ENCODE measurements at places on chromosomes 2 and 18. TPM values are rescaled to one million over a fixed set of nuclear protein-coding genes. Genes with fewer than 3 reads are reported as not detected.

DSC3 gene
- 3.0 TPM for total RNA-seq

ME2 gene
- 73.6 TPM for total RNA-seq

GPR35 gene
- 3.4 TPM for total RNA-seq

DNA sequence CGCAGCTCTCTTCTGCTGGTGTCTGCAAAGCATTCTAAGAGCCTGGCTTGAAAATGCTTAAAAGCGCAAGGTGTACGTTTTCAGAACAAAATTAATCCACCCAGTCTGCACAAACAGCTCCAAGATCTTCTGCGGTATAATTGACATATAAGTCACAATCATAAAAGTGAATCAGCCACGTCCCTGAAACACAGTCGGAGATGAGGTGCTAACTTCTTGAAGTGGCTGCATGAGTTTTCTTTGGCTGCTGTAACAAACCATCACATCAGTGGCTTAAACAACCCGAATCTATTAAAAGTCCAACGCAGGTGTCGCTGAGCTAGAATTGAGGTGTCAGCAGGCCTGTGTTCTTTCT lies 32.6 kb downstream of the ARL4C start:
- no peak overlapping the region for H3K4me3 ChIP-seq
- no peak overlapping the region for H3K27ac ChIP-seq
- no peaks in the 10 kb centered on the region for H3K36me3 ChIP-seq
- no peaks in the 10 kb centered on the region for H3K27me3 ChIP-seq
- no peaks in the 10 kb centered on the region for H3K4me1 ChIP-seq

DNA sequence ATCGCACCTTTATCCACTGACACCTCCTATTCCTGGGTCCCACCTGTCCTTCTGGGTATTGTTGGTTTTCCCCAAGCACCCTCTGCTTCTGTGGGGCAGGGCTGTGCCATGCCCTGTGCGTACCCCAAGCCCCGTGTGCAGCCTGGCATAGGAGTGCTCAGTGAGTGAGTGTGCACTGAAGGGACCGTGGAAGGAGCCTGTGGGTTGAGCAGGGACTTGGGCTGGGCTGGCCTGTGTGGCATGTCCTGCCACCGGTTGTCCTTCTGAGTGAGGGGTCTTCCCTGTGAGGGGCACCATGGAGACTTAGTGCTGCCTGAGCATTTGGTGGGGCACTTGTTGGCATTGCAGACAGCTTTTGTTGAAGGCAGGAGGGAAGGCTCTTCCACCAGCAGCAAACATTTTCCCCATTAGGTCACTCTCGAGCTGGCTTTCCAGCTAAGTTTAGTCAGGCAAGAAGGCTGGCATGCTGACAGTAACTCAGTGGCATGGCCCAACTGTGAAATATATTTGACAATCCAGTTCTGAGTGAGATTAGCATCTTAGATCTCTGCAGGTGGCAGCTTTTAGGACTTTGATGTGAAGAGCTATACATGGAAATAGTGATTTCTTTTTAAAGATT lies 64.7 kb downstream of the LPIN1 start:
- H3K4me1 ChIP-seq: peaks cover 4% of the 10 kb centered on the region
- no peak overlapping the region for H3K4me3 ChIP-seq
- DNase-seq: no peak
- H3K27ac ChIP-seq: peak overlapping the region; percentile 15

DNA sequence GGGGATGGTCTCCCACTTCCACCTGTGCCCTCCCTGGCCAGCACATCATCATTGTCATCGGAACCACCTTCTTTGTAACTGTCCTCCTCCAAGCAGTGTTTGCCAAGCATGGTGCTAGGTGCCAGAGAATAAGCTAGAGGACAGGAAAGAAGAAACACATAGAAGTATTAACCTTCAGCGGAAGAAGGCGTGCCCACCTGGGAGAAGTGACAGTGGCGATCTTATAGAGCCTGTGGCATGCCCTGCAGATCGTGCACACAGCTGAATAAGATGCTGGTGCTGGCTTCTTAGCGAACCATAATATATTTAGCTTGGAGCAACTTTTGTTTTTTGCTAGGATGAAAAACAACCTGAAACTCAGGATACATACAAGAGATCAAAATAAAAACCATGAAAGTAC lies 148.0 kb downstream of the FAM210A start:
- no peak overlapping the region for H3K4me3 ChIP-seq
- DNase-seq: no peak
- peaks cover 9% of the 10 kb centered on the region for H3K4me1 ChIP-seq
- H3K27me3 ChIP-seq: no peaks in the 10 kb centered on the region

DNA sequence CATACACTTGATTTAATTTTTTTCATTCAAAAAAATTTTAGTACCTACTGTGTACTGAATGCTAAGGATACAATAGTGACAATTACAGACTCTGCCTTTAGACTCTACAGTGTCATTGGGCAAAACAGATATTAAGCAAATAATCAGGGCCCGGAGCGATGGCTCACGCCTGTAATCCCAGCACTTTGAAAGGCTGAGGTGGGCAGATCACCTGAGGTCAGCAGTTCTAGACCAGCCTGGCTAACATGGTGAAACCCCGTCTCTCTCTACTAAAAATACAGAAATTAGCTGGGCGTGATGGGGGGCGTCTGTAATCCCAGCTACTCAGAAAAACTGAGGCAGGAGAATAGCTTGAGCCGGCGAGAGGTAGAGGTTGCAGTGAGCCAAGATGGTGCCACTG lies 1.4 kb downstream of the UBXN2A start:
- H3K4me3 ChIP-seq: peak overlapping the region; percentile 94
- peaks cover 8% of the 10 kb centered on the region for H3K4me1 ChIP-seq
- no peak overlapping the region for H3K27ac ChIP-seq
- no peak for DNase-seq

GRCh38 chr2:28986429-28986828 lies 5.3 kb downstream of the TOGARAM2 start:
- no peaks in the 10 kb centered on the region for H3K4me1 ChIP-seq
- no peaks in the 10 kb centered on the region for H3K27me3 ChIP-seq
- DNase-seq: no peak

DNA sequence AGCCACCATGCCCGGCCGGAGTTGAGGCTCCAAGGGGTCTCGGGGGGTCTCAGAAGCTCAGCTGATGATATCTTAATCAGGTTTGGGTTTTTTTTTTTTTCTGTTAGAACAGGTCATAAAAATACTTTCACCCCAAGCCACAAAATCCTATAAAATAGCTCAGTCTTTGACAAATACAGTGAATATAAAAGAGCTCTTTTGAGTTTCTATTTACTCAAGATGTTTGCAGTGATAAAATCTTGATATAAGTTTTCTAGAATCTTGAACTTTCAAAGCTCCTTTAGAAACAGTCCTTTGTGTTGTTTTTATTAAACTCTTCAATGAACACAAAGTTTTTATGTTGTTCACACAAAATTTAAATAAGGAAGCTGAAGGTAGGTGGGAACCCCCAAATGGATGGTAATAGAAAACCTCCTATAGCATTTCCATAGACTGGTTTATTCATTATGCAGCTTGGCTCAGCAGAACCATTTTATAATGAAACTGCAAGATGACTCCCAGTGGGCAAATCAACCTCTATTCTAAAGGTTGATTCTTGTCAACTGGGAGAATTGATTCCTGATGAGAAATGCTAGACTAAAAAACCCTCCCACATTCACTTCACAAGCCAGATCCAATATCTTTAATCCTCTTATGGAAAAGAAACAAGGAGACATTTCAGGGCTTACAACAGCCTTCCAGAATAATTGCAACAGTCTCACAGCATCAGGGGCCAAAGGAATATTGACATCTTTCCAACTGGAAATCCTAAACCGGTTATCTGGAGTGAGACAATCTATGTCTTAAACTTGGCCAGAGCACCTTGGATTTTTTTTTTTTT lies 13.6 kb upstream of the NARS1 start:
- H3K27me3 ChIP-seq: no peaks in the 10 kb centered on the region
- DNase-seq: no peak
- H3K36me3 ChIP-seq: no peaks in the 10 kb centered on the region
- H3K4me3 ChIP-seq: no peak overlapping the region
- H3K4me1 ChIP-seq: peaks cover 9% of the 10 kb centered on the region

- H3K4me3 ChIP-seq: no peak overlapping the region
- no peak overlapping the region for H3K27ac ChIP-seq
- H3K36me3 ChIP-seq: no peaks in the 10 kb centered on the region
- DNase-seq: no peak
Measured at GRCh38 chr2:186559370-186559769, 30.5 kb upstream of the ITGAV start.

DNA sequence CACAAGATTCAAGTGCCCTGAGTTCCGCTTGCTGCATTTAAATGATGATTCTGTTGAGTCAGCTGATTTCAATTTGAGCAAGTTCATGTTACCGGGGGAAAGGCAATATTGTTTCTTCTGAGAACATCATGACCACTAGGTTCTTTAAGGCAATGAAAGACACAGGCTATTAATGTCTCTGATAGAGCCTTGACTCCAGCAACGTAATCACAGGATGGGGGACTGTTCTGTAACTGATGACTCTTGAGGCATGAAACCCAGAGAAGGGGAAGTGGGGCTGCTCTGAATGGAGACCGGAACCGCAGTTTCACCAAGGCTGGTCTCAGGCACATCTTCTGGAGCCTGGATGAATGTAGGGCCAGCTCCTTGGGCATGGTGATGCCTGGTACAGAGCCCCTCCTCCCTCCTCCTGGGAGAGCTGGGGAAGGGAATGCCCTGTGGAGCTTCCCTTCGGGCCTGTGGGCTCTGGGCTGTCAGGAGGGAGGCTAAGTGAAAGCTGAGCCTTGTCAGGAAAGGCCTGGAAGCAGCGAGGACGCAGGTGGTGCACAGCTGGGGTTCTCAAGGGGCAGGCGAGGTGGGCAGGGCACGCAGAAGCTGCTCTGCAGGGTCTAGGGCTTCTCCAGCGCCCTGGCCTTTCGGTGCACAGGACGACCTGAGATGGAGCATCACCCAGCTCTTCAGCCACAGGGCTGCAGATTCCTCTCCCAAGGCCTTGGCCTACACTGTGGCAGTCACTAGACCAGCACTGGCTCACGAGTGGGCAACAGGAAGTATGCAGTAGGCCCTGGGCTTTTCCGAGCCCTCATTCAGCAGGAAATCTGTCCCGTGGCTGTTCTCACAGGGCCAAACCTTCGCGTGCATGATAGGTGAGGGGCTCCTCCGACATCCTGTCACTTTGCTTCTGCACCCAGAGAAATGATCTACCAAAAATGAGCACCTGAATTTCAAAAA lies 36.6 kb upstream of the PRLH start:
- H3K27ac ChIP-seq: no peak overlapping the region
- H3K36me3 ChIP-seq: no peaks in the 10 kb centered on the region
- H3K4me1 ChIP-seq: no peaks in the 10 kb centered on the region
- DNase-seq: no peak
- no peak overlapping the region for H3K4me3 ChIP-seq
- H3K27me3 ChIP-seq: no peaks in the 10 kb centered on the region

- no peaks in the 10 kb centered on the region for H3K36me3 ChIP-seq
- no peak overlapping the region for H3K27ac ChIP-seq
- no peaks in the 10 kb centered on the region for H3K27me3 ChIP-seq
- no peak for DNase-seq
Measured at GRCh38 chr2:162030363-162031190, 43.4 kb downstream of the DPP4 start.

DNA sequence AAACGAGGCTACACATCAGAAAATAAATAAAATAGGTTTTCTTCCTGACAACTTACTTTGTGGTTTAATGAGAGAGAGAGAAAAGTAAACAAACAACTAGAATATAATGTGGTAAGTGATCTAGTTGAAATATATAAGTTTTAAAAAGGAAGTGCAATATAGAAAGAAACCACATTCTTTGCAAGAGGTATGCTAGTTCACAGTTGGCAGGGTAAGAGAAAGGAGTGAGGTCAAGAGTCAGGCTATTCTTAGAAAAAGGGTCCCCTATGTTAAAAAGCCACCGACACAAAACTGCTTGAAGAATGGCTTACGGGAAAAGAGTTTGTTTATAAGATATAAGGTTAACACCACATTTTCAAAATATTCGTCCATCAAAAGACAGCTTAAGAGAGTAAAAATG lies 462.1 kb downstream of the ERBB4 start:
- no peak overlapping the region for H3K4me3 ChIP-seq
- no peak overlapping the region for H3K27ac ChIP-seq
- no peaks in the 10 kb centered on the region for H3K36me3 ChIP-seq
- no peaks in the 10 kb centered on the region for H3K27me3 ChIP-seq
- H3K4me1 ChIP-seq: no peaks in the 10 kb centered on the region
- no peak for DNase-seq

- H3K4me3 ChIP-seq: no peak overlapping the region
- peaks cover 13% of the 10 kb centered on the region for H3K4me1 ChIP-seq
- H3K27ac ChIP-seq: peak overlapping the region; percentile 27
- no peaks in the 10 kb centered on the region for H3K27me3 ChIP-seq
- no peaks in the 10 kb centered on the region for H3K36me3 ChIP-seq
Measured at GRCh38 chr18:67411116-67411515, 105.4 kb downstream of the DSEL start.

- H3K36me3 ChIP-seq: no peaks in the 10 kb centered on the region
- H3K27me3 ChIP-seq: peaks cover 10% of the 10 kb centered on the region
- no peak overlapping the region for H3K27ac ChIP-seq
- DNase-seq: no peak
- H3K4me3 ChIP-seq: no peak overlapping the region
- H3K4me1 ChIP-seq: peaks cover 11% of the 10 kb centered on the region
Measured at GRCh38 chr2:86793752-86794151, 3.0 kb upstream of the CD8A start.

DNA sequence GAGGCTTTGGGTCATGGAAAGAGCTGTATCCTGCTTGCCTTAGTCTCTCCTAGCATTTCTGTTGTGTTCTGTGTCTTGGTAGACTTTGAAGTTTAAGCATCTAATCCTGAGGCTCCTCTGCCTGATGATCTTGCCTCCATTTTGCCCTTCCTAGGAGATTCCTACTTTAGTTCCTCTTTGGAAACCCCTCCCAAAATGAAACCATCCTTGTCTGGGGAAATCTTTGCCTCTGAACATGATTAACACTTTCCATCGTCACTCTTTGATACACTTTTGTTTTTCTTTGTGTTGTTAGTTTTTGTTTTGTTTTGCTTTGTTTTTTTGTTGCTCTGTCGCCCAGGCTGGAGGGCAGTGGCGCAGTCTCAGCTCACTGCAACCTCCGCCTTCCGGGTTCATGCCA lies 9.2 kb downstream of the ATG16L1 start:
- no peak for DNase-seq
- H3K4me3 ChIP-seq: no peak overlapping the region
- peaks cover 74% of the 10 kb centered on the region for H3K36me3 ChIP-seq

DNA sequence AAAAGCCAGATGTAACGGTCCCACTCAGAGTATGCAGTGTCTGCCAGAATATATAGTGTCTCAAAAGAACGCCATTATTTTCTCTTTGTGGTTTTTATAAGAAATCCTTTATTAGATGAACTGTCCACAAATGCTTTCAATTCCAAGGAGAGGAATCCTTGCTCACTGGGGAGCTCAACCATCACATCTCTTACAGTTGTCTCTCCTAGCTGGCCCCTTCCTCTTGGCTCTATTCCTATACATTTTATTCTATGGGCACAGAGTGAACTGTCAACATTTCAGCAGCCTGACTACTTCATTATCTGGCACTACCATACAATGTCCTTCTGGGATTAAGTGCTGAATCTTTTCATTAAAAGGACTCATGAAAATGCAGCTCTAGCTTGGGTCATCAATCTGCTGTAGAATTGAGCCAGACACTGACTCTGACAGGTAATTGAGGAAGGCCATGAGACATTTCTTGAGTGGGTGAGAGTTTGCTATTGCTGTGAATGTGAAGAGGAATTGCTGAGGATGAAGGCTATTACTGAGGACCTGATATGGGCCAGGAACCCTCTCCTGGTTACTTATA lies 96.5 kb upstream of the THOC1 start:
- no peak overlapping the region for H3K4me3 ChIP-seq
- H3K4me1 ChIP-seq: no peaks in the 10 kb centered on the region
- H3K27me3 ChIP-seq: no peaks in the 10 kb centered on the region
- no peaks in the 10 kb centered on the region for H3K36me3 ChIP-seq
- DNase-seq: no peak
- H3K27ac ChIP-seq: no peak overlapping the region

Measured in thoracic aorta (tissue), 2 donors.